Regular cardiac myocyte (primary cell): ENCODE measurements at places on chromosomes 2 and 18. TPM values are rescaled to one million over a fixed set of nuclear protein-coding genes. Genes with fewer than 3 reads are reported as not detected.

The PROKR1 gene
- total RNA-seq, result not detected in 2 replicates

The TWSG1 gene
- total RNA-seq, result 101 and 160 TPM in 2 replicates

The HTR2B gene
- total RNA-seq, result 1.9 and 13.0 TPM in 2 replicates

The ACMSD gene
- total RNA-seq, result 0.28 TPM in 1 of 2 replicates, not detected in the other

The CROCC2 gene
- not detected in 2 replicates for total RNA-seq

The RAD51AP2 gene
- total RNA-seq, result under 0.01 TPM in 2 replicates

The ASB18 gene
- total RNA-seq, result not detected in 2 replicates

The LIMS4 gene
- total RNA-seq, result 8.1 and 14.1 TPM in 2 replicates

The EFHD1 gene
- 1.9 and 2.0 TPM in 2 replicates for total RNA-seq

The RTP5 gene
- not detected in 2 replicates for total RNA-seq

The OTOF gene
- total RNA-seq, result 0.19 and 0.28 TPM in 2 replicates

The SP100 gene
- total RNA-seq, result 140 and 161 TPM in 2 replicates

The KCNE4 gene
- 45.4 and 151 TPM in 2 replicates for total RNA-seq

The ALPP gene
- not detected in 2 replicates for total RNA-seq

The TRIM54 gene
- under 0.01 TPM in 1 of 2 replicates, not detected in the other for total RNA-seq

The CAPN14 gene
- under 0.01 and 0.28 TPM in 2 replicates for total RNA-seq

The GCG gene
- not detected in 2 replicates for total RNA-seq

The TCF4 gene
- 88.0 and 89.6 TPM in 2 replicates for total RNA-seq

The GYPC gene
- 43.7 and 63.7 TPM in 2 replicates for total RNA-seq

The COL4A3 gene
- total RNA-seq, result 0.58 and 11.0 TPM in 2 replicates

The MEP1B gene
- under 0.01 TPM in 1 of 2 replicates, not detected in the other for total RNA-seq

The HOXD3 gene
- total RNA-seq, result 0.28 TPM in 1 of 2 replicates, not detected in the other

The RESP18 gene
- not detected in 2 replicates for total RNA-seq

The ONECUT2 gene
- under 0.01 TPM in 1 of 2 replicates, not detected in the other for total RNA-seq

The TGIF1 gene
- 97.0 and 280 TPM in 2 replicates for total RNA-seq

The SLC11A1 gene
- 0.19 and 0.28 TPM in 2 replicates for total RNA-seq

The ARPC2 gene
- 299 and 544 TPM in 2 replicates for total RNA-seq

The PDE1A gene
- 58.5 and 96.4 TPM in 2 replicates for total RNA-seq

The C2orf69 gene
- total RNA-seq, result 14.4 and 17.3 TPM in 2 replicates

The ANKRD30B gene
- total RNA-seq, result 0.96 and 4.5 TPM in 2 replicates

The ZNF385B gene
- total RNA-seq, result not detected in 2 replicates

The MYO7B gene
- under 0.01 TPM in 2 replicates for total RNA-seq

The ALK gene
- under 0.01 TPM in 1 of 2 replicates, not detected in the other for total RNA-seq

The DSG1 gene
- total RNA-seq, result not detected in 2 replicates

The ETAA1 gene
- total RNA-seq, result 14.0 and 16.9 TPM in 2 replicates

The DOK6 gene
- total RNA-seq, result 0.77 and 3.7 TPM in 2 replicates

The DCDC2C gene
- not detected in 2 replicates for total RNA-seq

The C2orf72 gene
- 0.38 and 5.1 TPM in 2 replicates for total RNA-seq

The SLC23A3 gene
- 0.58 and 1.7 TPM in 2 replicates for total RNA-seq

The MOB4 gene
- total RNA-seq, result 36.1 and 45.1 TPM in 2 replicates

The PLB1 gene
- total RNA-seq, result 0.96 and 1.4 TPM in 2 replicates

The UGT1A3 gene
- total RNA-seq, result not detected in 2 replicates

The ARHGEF33 gene
- total RNA-seq, result under 0.01 and 0.85 TPM in 2 replicates

The COL3A1 gene
- 1,261 and 4,792 TPM in 2 replicates for total RNA-seq

The CNGA3 gene
- total RNA-seq, result not detected in 2 replicates

The ARHGAP28 gene
- 0.77 and 5.4 TPM in 2 replicates for total RNA-seq
